ENCODE measurements at places on chromosomes 7 and 10.

DNA sequence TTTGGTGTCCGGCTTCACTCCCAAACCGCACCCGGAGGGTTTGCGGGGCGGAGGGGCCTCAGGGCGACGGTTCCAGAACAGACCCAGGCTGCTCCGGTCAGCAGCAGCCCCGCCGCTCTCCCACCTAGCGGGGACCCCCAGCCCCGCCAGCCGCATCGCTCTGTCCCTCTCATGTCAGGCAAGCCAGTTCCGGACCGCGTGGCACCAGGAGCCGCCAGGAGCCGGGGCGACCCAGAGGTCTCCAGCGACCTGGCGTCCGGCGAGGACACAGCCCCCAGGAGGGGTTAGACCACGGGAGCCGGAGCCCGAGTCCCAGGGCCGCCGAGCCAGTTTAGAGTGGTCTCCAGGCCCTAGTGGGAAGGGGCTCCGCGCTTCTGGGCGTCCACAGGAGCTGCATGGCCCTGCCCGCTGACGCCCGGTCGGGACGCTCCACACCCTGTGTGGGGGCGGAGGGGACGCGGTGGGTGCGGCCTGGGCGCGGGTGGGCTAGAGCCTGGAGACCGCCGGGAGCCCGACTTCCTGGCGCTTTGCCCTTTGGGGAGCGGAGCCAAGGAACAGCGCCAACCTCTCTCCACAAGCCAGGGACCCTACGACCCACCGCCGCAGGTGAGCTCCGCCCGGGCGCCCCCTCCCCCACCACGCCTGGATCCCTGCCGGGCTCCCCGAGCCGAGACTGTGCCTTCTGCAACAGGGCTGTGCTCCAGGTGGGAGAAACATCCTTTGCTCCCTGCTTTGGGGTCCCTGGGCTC lies 43.4 kb downstream of the ZNF117 start:
- no peak for DNase-seq

- DNase-seq = no peak
These were observed 5.0 kb downstream of the KNDC1 start for GRCh38 chr10:133164816-133165555.

DNA sequence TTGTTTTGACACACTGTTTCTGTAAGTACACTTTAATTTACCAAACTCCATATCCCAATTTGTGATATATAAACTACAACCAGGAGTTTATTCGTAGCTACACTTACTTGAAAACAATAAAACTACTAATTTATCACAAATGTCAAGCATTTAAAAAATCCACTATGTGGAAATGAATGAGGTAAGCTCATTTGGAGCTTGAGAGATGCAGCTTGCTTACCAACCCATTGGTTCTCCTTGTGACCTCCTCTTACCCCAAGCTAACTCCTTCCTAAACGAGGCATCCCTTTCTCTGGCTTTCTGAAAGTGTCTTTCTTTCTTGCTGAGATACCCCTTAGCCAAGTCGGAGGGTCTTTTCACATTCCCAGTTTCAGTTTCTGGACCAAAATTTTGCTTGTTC lies 2.5 kb downstream of the OR6V1 start:
- DNase-seq = no peak

- DNase-seq = no peak
These were observed 78.2 kb downstream of the HACD1 start for GRCh38 chr10:17538941-17539340.

- DNase-seq = no peak
These were observed 21.1 kb downstream of the BNIP3 start for GRCh38 chr10:131960631-131961046.

Data from HS-27A (cell line).